Lung microvascular endothelial cell (primary cell): ENCODE measurements at places on chromosomes 3 and 15. TPM values are rescaled to one million over a fixed set of nuclear protein-coding genes. Genes with fewer than 3 reads are reported as not detected.

DNA sequence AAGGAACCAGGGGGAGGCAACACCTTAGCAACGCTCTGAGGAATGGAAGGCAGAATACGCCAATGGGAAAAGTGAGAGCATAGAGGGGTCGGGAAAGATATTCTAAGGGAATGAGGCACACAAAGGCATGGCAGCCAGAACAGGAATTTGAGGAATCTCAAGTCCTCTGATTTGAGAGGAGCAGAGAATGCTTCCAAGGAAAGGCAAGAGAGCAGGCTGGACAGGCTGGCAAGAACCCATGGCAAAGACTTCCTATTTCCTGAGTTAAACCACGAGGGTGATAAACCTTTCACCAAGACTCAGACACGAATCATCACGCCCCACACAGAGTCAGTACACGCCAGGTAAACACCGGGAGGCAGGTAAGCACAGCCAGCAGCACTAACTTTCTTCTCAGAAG lies 109.8 kb downstream of the IGF2BP2 start:
- peak; percentile 37 for DNase-seq

DNA sequence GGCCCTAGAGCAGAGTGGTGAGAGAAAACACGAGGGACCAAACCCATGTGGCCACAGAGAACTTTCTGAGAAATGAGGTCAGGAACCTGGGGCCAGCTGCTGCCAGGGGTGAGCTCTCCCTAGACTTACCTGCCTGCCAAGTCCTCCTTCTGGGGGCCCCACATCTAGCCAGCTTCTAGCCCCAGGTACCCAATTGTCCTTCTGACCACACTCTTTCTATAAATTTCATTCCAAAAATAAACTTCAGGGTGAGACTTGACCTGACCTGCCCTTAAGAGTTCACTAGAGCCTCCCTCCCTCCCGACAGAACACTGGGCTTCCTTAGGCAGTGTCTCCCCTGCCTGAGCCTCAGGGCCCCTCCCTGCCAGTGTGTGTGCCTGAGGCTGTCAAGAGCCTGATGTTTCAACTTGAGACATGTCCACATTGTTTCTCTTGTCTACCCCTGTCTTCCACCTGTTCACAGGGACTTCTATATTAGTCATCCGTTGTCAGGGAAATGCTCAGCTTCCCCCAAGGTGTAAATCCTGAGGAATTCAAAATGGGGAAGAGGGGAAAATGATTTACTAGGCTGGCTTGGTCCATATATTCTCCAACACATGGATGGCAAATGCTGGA lies 312.8 kb upstream of the TLE3 start:
- DNase-seq = no peak

The ALDH1A3 gene
- total RNA-seq = 16.1 and 22.2 TPM in 2 replicates

The GOLGA8G gene
- total RNA-seq = not detected in 2 replicates

The FAM162A gene
- 6.5 and 7.4 TPM in 2 replicates for total RNA-seq
